Stimulated activated CD8-positive, alpha-beta memory T cell treated with anti-CD3 and anti-CD28 coated beads, Interleukin-4, amount 100 ng/mL, for 24 hours (primary cell): ENCODE measurements at places on chromosomes 11 and 22.

DNA sequence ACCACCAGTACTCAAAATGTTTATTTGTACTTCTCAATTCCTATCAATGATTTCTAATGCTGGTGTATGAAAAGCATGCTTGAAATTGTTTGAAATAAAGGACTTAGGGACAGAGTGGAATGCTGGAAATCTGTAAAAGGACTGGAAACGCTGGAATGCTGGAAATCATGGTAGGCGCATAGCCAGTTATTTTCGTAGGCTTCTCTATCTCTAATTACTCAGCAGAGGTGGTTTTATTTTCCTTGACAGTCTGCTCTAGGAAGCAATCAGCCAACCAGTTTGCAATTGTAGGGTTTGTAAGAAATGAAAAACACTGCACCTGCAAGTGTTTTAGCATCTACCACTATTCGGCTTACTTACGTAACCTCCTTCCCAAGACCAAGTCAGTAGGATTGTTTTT lies 788 bp downstream of the LIN7C start:
- no peak for DNase-seq

- DNase-seq = no peak
Observed at GRCh38 chr22:46983046-46983445, 220.6 kb downstream of the TBC1D22A start.

DNA sequence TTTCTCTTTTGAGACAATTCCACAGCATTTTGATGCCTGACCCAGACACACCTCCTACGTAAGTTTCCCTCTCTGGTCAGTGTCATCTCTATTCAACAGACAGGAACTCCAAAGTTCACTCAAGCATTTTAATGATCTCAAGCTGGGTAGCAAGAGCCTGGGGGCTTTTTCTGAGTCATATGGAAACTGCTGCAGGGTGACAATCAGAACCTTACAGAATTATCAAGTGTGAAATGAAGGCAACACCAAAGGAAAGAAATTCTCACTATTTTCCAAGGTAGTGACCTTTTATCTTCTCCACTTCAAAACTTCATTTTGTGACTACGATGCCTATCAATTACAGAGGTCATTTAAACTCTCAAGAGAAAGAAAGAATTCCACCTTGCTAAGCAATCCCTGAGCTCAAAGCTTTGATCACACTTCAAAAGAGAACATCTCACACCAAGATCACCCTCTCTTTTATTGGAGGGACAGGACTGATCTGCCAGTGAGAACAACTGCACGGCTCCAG lies 229.0 kb upstream of the ZC3H12C start:
- DNase-seq = no peak

- no peak for DNase-seq
Observed at GRCh38 chr11:88229303-88229702, 54.1 kb upstream of the RAB38 start.

GRCh38 chr11:63560506-63561180 lies 2.5 kb downstream of the PLAAT2 start:
- no peak for DNase-seq

DNA sequence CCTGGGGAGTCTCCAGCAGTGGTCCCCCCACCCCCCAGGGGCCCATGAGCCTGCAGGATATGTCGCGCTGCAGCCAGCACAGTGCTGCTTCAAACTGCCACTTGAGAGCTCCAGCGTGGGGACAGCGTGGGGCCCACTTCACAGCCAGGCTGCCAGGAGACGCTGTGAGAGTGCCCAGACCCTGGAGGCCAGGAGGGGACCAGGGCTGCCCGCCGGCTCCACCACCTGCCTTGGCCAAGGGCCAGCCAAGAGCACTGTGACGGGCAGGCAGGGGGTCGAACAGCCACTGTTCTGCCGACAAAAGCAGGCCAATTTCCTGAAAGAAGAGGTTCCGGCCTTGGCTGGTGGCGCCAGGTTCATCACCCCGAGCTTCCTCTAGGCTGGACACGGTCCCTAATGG lies 60.2 kb downstream of the FLRT1 start:
- no peak for DNase-seq

- no peak for DNase-seq
Observed at GRCh38 chr11:20364341-20364792, 853 bp downstream of the HTATIP2 start.

DNA sequence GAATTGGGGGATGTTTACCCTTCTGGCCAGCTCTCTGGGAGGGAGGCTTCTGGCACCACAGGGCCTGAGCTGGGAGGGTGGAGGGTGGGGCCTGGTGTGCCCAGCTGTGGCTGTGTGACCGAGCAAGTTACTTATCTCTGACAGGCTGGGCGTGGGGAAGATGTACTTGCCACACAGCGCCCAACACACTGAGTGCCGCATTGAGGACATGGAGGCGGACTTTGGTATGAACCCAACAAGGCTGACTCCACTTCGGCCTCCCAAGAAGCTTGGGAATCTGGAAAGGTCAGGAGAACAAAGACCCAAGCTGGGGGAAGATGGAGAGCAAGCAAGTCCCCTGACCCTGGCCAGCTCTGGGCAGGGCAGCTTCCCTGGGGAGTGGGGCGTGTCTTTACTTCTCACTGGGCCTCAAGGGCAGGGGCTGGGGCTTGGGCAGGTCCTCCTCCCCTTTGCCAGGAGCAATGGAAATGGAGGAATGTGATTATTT lies 2.4 kb upstream of the MGAT3 start:
- DNase-seq = no peak

GRCh38 chr11:119374632-119375336 lies 6.7 kb downstream of the USP2 start:
- no peak for DNase-seq

- no peak for DNase-seq
Observed at GRCh38 chr22:21949569-21949918, 3.1 kb downstream of the PPM1F start.

DNA sequence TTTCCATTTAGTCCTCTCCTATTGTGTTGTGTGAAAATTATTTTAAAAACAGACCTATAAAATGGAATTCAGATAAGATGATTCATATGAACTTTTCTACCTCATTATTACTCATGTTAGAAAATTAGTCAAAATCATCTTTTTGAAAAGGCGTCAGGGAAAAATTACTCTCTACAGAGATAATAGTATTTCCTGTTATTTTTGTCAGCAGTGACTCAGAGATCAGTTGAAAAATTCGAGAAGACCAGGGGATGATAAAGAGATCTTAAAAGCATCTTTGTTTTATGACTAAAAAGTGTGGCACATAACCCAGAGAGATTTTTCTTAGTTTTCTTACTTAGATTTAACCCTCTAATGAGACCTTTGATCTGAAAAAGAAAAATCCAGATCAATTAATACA lies 157.9 kb upstream of the CARD18 start:
- no peak for DNase-seq

- no peak for DNase-seq
Observed at GRCh38 chr11:78835646-78836045, 261.0 kb upstream of the NARS2 start.

DNA sequence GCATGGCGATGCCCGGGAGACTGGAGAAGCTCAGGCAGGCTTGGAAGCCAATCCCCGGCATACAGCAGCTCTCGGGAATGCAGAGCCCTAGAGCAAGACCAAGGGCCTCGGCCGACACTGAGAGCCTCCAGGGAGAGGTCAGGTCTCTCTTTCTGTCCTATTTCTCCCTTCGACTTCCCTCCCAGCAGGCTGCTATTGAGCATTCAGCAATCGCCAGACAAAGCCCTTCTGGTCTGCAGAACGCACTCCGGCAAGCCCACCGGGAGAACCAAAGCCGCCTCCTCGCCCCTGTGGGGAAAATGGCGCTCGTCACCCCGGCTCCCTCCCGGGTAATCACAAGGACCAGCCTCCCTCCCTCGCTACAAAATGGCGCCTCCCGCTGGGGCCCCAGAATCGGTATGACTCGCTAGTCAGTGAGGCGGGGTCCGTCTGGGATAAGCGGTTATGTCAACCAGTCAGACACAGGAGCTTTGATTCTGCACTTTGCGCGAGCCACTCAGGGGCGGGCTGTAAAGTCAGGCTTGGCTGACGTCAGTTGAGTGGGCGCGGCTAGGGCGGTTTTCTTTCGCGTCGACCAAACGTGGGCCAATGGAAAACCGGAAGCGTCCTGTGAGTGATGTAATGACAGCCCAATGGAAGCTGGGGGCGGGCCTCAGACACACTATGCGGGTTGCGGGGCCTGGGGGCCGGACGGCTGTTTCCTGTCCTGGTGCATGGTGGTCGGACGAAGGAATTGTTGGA lies at the start of gene ZNF143:
Gene ZNF143 (plus strand): TSS at position 691 of the 741 bp plus-strand sequence. CDS start 10,297 bp downstream, outside the sequence.
- DNase-seq = peak; percentile 99

GRCh38 chr11:46719048-46719542 lies at the start of gene F2:
TSS of gene F2 (plus strand) at chr11:46719213. CDS start at chr11:46719236, 23 bp downstream.
- no peak for DNase-seq

- DNase-seq = no peak
Observed at GRCh38 chr11:114326776-114327175, 30.6 kb downstream of the NNMT start.
